ENCODE measurements at places on chromosomes 5 and 9. TPM values are rescaled to one million over a fixed set of nuclear protein-coding genes. Genes with fewer than 3 reads are reported as not detected.
A peak's percentile ranks its signal among the peaks of the same experiment; 100 is the strongest.

DNA sequence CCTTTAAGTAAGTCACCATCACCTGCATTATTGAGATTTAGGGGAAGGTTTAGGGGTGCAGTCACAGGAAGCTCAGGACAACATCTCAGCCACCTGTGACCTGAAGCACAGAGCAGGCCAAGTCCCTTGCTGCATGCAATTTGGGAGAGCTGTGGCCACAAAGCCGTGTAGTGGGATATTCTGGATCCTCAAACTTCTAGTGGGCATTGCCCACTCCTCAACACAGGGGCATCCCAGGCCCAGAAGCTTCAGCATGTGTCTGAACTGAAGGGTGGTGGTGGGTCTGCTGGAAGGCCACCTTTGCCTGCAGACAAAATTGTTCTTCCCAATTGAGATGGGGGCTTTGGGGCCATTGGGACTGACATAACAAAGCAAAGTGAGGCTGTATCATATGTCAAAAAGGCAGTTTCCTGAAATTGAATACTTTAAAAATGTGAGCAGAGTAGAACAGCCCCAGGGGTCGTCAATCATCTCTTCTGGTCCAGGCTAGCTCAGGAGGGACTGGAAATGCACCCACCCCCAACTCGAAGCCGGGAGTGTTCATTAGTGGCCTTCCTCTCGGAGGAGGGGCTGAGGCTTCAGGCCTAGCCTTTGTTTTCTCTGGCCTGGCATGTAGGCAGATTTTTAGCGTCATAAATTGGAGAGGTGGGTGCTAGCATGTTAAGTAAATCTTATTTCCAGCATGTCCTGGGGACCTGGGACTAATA, 2.8 kb upstream of the GADD45G start:
- peaks cover 36% of the 10 kb centered on the region for H3K4me1 ChIP-seq
- H3K27ac ChIP-seq, result no peak overlapping the region
- H3K4me3 ChIP-seq, result no peak overlapping the region
- no peak for DNase-seq
- H3K36me3 ChIP-seq, result no peaks in the 10 kb centered on the region
- peaks cover 27% of the 10 kb centered on the region for H3K27me3 ChIP-seq

DNA sequence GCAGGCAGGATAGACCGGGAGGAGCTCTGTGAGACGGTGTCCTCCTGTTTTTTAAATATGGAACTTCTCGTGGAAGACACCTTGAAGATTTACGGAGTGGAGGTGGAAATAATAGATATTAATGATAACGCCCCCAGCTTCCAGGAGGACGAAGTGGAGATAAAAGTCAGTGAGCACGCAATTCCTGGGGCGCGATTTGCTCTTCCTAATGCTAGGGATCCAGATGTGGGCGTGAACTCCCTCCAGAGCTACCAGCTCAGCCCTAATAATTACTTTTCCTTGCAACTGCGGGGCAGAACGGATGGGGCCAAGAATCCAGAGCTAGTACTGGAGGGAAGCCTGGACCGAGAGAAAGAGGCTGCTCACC, 621 bp downstream of the PCDHGA11 start:
- H3K4me1 ChIP-seq, result no peaks in the 10 kb centered on the region
- H3K27ac ChIP-seq, result peak overlapping the region; percentile 34
- H3K27me3 ChIP-seq, result no peaks in the 10 kb centered on the region
- H3K4me3 ChIP-seq, result peak overlapping the region; percentile 56
- no peaks in the 10 kb centered on the region for H3K36me3 ChIP-seq

- no peak overlapping the region for H3K4me3 ChIP-seq
- H3K27me3 ChIP-seq, result peaks cover 5% of the 10 kb centered on the region
- no peak for DNase-seq
- no peaks in the 10 kb centered on the region for H3K36me3 ChIP-seq
- no peaks in the 10 kb centered on the region for H3K4me1 ChIP-seq
These were observed 112.8 kb upstream of the BOD1 start for GRCh38 chr5:173729079-173729765.

DNA sequence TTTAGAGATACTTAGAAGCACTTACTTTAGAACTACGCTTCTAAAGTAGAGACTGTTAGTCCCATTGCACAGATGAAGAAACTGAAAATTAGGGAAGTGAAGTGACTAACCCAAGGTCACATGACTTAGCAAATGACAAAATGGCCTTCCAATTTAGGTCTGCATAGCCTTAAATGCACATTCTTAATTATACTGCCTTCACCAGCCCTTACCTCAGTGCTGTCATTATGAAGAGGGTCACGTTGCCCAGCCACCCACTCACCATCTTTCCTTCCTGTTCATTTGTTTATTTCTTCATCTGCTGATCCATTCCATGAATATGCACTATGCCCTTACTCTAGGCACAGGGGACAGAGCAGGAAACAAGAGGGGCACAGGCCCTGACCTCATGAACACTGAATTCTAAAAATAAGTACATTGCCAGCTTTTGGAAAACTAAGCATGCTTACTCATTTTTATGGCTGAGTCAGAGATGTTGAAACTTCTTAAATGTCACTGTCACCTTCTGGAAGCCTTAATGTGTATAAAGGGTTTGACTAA, 8.6 kb downstream of the HAVCR2 start:
- H3K27ac ChIP-seq, result no peak overlapping the region
- peaks cover 6% of the 10 kb centered on the region for H3K4me1 ChIP-seq
- H3K4me3 ChIP-seq, result no peak overlapping the region
- DNase-seq, result peak; percentile 22
- H3K36me3 ChIP-seq, result no peaks in the 10 kb centered on the region

DNA sequence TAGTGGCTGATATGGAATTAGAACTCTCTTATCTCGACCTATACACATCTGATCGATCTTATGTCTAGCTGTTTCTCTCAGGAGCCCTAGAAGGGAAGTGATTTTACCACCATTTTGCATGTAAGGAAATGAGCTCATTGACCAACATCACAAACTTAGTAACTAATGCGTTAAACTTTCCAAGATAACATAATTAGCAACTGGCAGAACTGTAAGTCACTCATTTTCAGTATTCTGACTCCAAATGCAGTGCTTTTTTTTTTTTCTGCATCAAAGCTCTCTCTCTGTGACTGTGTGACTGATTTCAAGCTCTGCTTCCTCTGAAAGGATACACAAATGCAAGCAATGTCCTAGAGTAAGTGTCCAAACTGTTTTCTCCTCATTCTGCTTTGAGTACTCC, 68.1 kb upstream of the FBXL7 start:
- no peak overlapping the region for H3K4me3 ChIP-seq
- no peaks in the 10 kb centered on the region for H3K4me1 ChIP-seq
- H3K27ac ChIP-seq, result no peak overlapping the region
- H3K27me3 ChIP-seq, result peaks cover 2% of the 10 kb centered on the region

- DNase-seq, result no peak
- H3K4me3 ChIP-seq, result no peak overlapping the region
- peaks cover 19% of the 10 kb centered on the region for H3K36me3 ChIP-seq
- H3K4me1 ChIP-seq, result no peaks in the 10 kb centered on the region
- no peaks in the 10 kb centered on the region for H3K27me3 ChIP-seq
These were observed 26.6 kb upstream of the ZBTB34 start for GRCh38 chr9:126833710-126834345.

DNA sequence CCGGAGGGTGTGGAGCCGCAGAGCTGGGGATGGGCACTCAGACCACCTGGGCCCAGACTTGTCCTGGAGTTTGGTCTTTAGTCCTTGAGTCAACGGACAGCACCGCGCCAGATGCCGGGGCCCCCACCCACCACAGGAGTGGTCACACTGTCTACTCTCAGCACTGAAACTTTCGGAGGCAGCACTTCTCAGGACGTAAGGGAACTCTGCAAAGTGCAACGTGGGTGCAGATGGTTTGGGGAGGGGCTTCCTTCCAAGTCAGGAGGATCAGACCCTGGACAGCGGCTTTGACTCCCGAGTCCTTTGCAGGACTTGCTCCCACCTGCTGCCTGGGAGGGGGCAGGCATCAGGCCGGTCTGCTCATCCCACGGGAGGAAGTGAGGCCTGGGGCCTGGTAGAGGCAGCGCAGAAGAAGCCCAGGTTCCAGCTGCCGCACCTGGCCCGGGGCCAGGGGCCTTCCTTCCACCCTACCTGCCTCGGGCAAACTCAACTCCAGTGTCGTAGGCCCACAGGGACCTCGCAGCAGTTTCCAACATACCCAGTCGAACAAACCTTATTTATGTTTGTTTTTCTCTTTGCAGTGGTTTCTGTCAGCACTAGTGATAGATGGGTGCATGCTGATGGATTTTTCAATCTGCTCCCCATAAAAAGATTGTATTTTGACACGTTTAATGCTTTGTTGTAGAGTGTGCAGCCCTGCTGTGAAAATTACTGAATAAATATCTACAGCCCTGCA, 149.8 kb upstream of the PPP1R26 start:
- no peaks in the 10 kb centered on the region for H3K27me3 ChIP-seq
- H3K36me3 ChIP-seq, result no peaks in the 10 kb centered on the region
- H3K27ac ChIP-seq, result no peak overlapping the region

DNA sequence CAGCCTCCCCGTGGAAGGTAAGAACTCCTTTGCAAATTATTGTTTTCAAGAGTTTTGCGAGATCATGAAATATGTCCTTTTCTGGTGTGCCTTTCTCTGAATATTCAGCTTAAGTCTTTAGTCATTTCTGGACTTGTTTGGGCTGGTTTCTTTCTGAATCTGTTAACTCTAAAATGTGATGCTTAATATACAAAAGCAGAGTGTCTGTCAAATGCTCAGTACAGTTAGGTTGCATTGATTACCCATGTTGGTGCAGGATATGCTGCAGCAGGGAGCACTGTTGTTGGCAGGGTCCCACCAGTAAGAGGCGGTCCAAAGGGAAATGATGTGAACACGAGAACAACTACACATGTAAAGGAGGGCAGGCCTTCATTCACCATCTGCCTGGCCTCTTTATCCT, 47.7 kb downstream of the SPTAN1 start:
- peaks cover 68% of the 10 kb centered on the region for H3K36me3 ChIP-seq
- H3K27me3 ChIP-seq, result no peaks in the 10 kb centered on the region
- DNase-seq, result no peak
- H3K4me1 ChIP-seq, result no peaks in the 10 kb centered on the region
- H3K4me3 ChIP-seq, result no peak overlapping the region

The FGF1 gene
- 42.2 TPM for total RNA-seq

DNA sequence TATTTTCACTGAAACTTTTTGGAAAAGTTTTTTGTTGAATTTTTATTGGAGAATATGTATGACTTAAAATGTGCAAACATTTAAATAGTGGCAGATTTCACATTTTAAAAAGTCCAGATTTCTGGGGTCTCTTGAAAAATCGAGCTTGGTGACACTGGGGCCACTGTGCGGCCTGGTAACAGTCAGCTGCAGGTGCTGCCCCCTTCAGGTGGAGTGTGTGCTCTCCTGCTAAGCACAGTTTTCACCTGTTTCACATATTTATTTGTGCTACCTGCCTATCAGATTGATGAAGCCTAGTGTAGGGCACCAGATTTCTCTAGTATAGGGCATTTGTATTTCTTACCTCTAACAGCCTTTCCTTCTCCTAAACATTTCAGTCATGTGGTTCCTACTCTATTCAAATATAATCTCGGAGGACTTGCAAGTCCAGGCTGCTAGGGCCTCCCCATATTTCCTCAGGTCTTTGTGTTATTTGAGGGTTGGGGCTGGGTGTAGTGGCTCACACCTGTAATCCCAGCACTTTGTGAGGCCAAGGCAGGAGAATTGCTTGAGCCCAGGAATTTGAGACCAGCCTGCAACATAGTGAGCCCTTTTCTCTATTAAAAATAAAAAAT, 95.8 kb upstream of the KLF9 start:
- no peak overlapping the region for H3K4me3 ChIP-seq
- no peaks in the 10 kb centered on the region for H3K27me3 ChIP-seq
- H3K27ac ChIP-seq, result no peak overlapping the region
- H3K36me3 ChIP-seq, result no peaks in the 10 kb centered on the region
- no peaks in the 10 kb centered on the region for H3K4me1 ChIP-seq
- DNase-seq, result no peak

GRCh38 chr9:126205265-126205664, 121.4 kb upstream of the MVB12B start:
- H3K4me1 ChIP-seq, result no peaks in the 10 kb centered on the region
- no peak for DNase-seq
- no peak overlapping the region for H3K27ac ChIP-seq
- no peaks in the 10 kb centered on the region for H3K36me3 ChIP-seq
- no peak overlapping the region for H3K4me3 ChIP-seq

- no peaks in the 10 kb centered on the region for H3K27me3 ChIP-seq
- H3K36me3 ChIP-seq, result no peaks in the 10 kb centered on the region
- no peak for DNase-seq
- no peak overlapping the region for H3K4me3 ChIP-seq
These were observed 4.0 kb downstream of the CMBL start for GRCh38 chr5:10303699-10304170.

GRCh38 chr5:138138949-138139780, at the start of gene NME5:
Gene NME5, minus strand, starts transcription at chr5:138139428. Its CDS starts 648 bp downstream, at chr5:138138780.
- peak within 1 kb of the TSS; percentile 59 for H3K4me3 ChIP-seq
- H3K27ac ChIP-seq, result no peak within 1 kb of the TSS
- H3K27me3 ChIP-seq, result no peaks in the 10 kb centered on the region
- peaks cover 4% of the 10 kb centered on the region for H3K4me1 ChIP-seq
- DNase-seq, result peak; percentile 71
- H3K36me3 ChIP-seq, result no peaks in the 10 kb centered on the region

The LHX3 gene
- not detected for total RNA-seq

- no peak overlapping the region for H3K4me3 ChIP-seq
- no peaks in the 10 kb centered on the region for H3K27me3 ChIP-seq
- H3K36me3 ChIP-seq, result no peaks in the 10 kb centered on the region
- DNase-seq, result no peak
These were observed 728.3 kb upstream of the SEMA6A start for GRCh38 chr5:117302949-117303348.

The GABRP gene
- total RNA-seq, result not detected

DNA sequence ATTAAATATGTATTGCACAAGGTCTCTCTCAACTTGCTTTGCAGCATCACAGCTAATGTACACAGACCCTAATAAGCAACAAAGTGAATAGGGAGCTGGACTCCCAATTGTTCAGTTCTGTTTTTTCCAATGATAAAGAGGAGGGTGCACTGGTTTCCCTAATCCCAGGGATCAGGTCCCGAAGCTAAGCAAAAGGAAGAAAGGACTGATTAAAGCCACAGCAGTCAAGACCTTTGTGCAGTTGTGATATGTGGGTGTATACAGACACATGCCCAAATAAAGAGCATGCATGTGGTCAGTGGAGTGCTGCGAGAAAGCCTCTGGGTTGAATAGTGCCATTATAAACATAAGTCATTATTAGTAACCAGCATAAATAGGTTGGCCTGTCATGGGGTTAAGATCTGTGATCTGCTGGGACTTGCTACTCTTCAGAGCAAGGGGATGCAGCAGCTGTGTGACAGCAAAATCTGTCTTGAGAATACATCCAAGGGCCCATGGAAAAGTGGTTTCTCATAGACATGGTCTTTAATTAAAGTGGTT, 1863.1 kb upstream of the WWC1 start:
- H3K4me3 ChIP-seq, result no peak overlapping the region
- no peaks in the 10 kb centered on the region for H3K4me1 ChIP-seq
- H3K27ac ChIP-seq, result no peak overlapping the region
- DNase-seq, result no peak
- no peaks in the 10 kb centered on the region for H3K27me3 ChIP-seq

DNA sequence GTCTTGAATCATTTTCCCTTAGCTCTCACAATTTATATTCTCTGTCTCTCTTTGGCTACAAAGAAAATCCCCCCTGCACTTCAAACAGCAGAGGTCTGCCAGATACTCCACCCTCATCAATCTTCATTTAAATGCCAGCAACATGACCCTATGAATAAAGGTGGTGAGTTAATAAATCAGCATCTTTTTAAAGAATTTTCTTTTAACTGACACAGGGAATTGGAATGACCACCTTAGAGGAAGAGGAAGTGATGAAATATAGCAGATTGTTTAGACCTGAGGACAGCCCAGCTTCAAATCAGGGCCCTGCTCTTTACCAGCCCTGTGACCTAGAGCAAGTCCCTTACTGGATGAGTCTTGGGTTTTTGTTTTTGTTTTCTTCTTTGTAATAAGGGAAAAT, 223.1 kb upstream of the PAPPA start:
- no peak overlapping the region for H3K27ac ChIP-seq
- H3K4me1 ChIP-seq, result no peaks in the 10 kb centered on the region
- H3K27me3 ChIP-seq, result no peaks in the 10 kb centered on the region
- peak; percentile 46 for DNase-seq

The ZNF354C gene
- total RNA-seq, result 3.3 TPM

The PLAC8L1 gene
- total RNA-seq, result 2.7 TPM

All from astrocyte (in vitro differentiated cells and primary cell).